Mammary epithelial cell (primary cell): ENCODE measurements at places on chromosomes 13 and 19. TPM values are rescaled to one million over a fixed set of nuclear protein-coding genes. Genes with fewer than 3 reads are reported as not detected.

GRCh38 chr19:10644260-10645007 is 9.7 kb upstream of the ILF3 start:
- peak; percentile 59 for DNase-seq

GRCh38 chr13:60788156-60788829 is 391.3 kb downstream of the TDRD3 start:
- DNase-seq, result peak; percentile 2

The CLEC17A gene
- total RNA-seq, result not detected

DNA sequence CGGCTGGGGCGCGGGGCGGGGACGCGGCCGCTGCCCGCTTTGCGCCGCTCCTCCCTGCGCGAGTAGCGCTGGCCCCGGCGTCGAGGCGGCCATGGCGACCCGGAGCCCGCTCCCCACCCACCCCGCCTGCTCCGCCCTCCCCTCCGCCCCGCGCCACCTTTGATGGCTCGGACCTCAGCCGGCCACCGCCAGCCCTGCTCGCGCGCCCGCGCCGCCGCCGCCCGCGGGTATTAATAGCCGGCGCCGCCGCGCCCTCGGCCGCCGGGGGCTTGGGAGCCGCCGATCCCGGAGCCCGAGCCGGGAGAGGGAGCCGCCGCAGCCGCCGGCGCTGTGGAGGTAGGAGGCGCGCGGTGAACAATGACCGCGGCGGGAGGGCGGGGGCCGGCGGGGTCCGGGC is 261 bp downstream of the FARP1 start:
- no peak for DNase-seq

The AP3D1 gene
- total RNA-seq, result 124 TPM

DNA sequence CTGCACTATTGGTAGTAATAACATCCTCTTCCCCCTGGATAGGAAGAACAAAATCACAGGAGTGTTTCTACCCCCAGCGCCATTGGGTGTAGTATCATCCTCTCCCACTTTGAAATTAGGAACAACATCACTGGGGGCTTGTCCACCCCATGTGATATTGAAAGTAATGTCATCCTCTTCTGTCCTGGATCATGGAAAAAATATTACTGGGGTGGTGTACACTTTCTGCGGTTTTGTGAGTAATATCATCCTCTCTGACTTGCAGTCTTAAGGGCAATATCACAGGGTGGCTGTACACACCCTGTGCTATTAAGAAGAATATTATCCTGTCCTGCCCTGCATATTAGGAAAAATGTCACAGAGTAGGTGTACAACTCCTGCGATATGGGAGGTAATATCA is 4.9 kb upstream of the RGCC start:
- DNase-seq, result peak; percentile 16

- no peak for DNase-seq
These were observed 1256.6 kb downstream of the SLITRK1 start for GRCh38 chr13:82625717-82626116.

GRCh38 chr13:57716295-57716694 is 84.8 kb downstream of the PCDH17 start:
- DNase-seq, result no peak

The ZNF69 gene
- total RNA-seq, result 1.1 and 3.4 TPM in 2 replicates

GRCh38 chr13:114283576-114283975 is 2.2 kb downstream of the UPF3A start:
- no peak for DNase-seq

DNA sequence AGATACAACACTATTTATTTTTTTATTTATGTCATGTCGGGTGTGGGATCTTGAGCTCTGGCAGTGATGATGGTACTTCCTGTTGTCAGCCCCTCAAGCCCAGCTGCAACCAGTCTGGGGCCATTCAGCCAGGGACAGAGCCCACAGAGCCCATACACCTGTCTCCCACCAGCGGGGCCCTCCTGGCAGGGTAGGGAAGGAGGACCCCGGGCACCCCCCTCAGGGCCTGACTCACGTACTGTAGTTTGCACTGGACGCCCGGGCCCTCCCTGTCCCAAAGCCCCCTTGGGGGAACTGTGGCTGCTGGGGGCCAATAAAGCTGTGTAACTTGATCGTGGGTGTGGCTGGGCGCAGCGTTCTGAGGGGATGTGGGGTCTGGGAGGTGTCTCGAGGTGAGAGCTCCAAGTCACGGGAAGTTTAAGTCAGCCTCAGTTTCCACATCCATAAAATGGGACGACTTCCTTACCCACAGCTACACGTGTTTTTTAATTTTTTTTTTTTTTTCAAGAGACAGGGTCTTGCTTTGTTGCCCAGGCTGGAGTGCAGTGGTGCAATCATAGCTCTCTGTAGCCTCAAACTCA is 9.5 kb downstream of the ATG4D start:
- DNase-seq, result no peak

GRCh38 chr19:3450796-3451411 is 29.4 kb downstream of the SMIM24 start:
- DNase-seq, result peak; percentile 97

- DNase-seq, result no peak
These were observed 167.6 kb downstream of the DCT start for GRCh38 chr13:94311893-94312292.

- no peak for DNase-seq
These were observed 12.9 kb downstream of the ZSWIM9 start for GRCh38 chr19:48183356-48183755.

DNA sequence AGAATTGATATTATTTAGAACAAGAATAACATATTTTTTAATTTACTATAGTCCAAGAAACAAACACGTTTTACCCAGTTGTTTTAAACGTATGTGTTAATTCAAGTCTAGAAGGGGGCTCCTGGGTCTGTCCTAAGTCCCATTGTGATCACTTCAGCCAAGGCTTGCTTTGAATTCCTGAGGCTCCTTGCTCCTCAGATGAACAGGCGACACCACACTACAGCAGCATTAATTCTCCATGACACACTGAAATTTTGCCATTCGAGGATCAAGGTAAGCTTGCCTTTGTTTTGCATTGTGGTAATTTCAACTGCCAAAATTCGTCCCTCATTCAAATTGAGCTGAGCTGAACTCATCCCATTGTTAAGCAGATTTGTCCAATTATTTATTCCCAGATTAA is 1442.6 kb downstream of the SLITRK5 start:
- no peak for DNase-seq

The INSL3 gene
- total RNA-seq, result not detected in 2 replicates

The ZSCAN4 gene
- total RNA-seq, result not detected

The NDUFB7 gene
- 177 TPM for total RNA-seq

The TSKS gene
- not detected for total RNA-seq

DNA sequence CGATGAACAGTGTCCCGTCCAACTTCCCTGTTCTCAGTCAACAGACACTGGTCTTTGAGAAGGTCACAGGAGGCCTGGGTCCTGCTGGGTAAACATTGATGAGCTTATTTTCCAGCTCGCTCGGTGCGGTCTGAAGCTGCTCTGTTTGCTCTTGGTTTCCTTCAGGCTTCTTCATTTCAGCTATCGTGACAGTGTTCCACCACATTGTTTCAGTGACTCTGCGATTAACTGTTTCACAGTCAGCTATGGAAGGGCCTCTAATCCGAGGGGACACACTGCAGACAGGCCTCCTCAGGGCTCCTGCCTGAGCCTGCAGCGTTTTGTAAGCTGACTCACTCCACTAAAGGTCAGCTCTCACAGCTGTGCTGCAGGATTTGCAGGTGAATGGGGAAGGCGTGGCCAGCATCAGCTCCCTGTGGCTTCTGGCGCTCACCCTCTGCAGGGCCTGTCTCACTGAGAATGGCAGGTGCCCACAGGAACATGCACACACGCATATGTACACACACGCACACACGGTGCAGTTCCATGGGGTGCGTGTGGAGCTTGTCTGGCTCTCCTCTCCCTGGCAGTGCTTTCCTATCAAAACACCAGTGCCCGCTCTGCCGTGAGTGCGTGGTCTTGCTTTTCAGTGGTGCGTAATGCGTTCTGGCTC is 62.9 kb upstream of the MCF2L start:
- DNase-seq, result peak; percentile 61

- DNase-seq, result peak; percentile 58
These were observed 18.8 kb downstream of the SACS start for GRCh38 chr13:23414682-23415081.

- DNase-seq, result no peak
These were observed 137.9 kb downstream of the KATNAL1 start for GRCh38 chr13:30169442-30169841.

DNA sequence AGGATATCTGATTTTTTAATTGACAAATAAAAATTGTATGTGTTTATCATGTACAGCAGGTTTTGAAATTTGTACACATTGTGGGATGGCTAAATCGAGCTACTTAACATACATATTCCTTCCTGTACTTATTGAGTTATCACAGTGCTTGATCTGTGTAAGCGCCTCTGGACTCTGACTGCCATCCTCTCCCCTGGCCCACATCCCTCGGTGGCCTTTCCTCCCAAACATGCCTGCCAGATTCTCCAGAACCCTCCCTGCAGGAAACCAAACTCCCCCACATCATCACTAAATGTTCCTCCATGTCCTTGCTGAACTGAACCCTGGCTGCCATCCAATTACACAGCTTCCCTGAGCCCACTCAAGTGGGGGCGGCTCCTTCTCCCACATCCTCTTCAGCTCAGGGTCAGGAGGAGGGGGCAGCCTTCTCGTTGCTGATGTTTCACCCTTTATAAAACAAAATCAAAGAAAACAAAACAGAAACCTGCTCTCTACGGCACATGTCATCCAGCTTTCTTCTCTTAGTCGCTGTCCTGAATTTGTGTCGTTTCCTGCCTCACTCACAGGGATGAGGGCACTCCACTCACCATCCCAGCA is 97.1 kb upstream of the SPATA13 start:
- DNase-seq, result no peak

DNA sequence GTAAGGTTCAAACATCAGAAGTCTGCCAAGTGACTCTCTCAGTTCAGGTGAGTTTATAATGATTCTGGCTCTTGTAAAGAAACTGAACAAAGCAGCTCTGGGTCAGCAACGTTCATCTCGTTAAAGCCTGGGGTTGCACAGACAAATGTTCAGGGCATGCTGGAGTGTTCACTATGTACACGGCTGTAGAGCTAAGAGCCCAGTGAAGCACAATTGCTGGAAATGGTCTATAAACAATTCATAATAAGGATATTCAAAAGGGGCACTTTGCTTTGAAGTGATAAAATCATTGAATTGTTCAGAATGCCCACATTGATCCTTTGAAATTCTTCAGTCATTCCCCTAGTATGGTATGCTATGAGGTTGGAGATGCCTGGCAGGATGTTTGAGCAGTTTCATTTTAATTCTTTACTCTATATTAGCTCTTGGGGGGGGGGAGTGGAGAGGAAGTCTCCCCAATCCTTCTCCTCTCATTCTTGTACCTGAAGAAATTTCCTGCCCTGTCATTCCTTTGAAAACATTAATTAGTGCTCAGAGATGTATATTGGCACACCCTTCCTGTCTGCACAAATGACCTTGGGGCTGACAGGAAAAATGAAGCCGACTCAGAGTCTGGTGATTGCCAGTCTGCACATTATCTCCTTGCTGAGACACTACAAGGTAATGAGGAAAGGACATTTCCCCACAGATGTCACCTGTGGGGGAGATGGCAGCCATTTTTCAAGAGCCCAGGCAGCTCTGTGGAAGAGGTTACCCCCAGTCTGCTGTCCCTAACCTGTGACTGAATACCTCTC is 145.5 kb downstream of the DLEU7 start:
- no peak for DNase-seq

GRCh38 chr13:102582256-102582655 is 14.5 kb upstream of the TPP2 start:
- no peak for DNase-seq

- no peak for DNase-seq
These were observed 253.0 kb downstream of the TSHZ3 start for GRCh38 chr19:31096062-31096830.

GRCh38 chr19:9735986-9736385 is 32.6 kb downstream of the ZNF846 start:
- no peak for DNase-seq

- DNase-seq, result peak; percentile 31
These were observed at the start of gene PTGER1 for GRCh38 chr19:14475251-14476073. PTGER1 (minus strand) TSS chr19:14475354; CDS start chr19:14474320, 1,034 bp downstream.

DNA sequence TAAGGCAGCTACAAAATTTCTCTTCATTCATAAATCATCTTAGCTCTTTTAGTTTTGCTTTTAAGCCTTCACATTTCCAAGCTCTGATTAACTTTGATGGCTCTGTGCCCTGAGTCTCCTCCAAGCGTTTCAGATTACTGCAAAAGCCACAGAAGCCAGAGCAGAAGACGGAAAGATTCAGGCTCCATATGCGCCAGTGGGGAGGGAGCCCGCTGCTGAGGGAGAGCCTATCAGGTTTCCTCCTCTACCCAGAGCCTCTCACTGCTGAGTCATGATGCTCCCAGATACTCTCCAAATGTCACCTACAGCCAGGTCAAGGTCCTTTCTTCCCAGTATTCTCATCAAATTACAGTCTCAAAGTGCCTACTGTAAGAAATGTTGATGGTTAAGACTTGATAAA is 193.6 kb downstream of the RAP2A start:
- peak; percentile 53 for DNase-seq

GRCh38 chr13:48012668-48013067 is 11.6 kb upstream of the SUCLA2 start:
- DNase-seq, result no peak

- no peak for DNase-seq
These were observed 21.2 kb downstream of the CCNA1 start for GRCh38 chr13:36453516-36453915.

DNA sequence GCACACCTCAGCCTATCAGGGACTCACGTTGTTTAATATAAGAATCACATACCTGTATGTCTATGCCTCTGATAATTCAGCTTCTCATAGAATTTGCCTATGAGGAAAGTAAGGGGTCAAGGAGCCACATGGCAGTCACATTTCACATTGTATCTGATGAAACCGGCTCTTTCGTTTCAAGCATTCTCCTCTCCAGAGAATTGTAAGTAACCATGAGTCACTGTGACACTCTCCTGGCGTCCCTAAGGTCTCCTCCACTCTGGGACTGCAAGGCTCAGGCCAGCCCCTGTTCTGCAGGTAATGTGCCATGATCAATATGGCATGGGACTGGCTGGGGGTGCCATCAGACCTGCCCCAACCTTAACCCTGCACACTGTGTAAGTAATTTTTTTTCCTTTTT is 503.3 kb downstream of the COG6 start:
- DNase-seq, result no peak
